Adipocyte (in vitro differentiated cells): ENCODE measurements at places on chromosomes 7 and 10.
A peak's percentile ranks its signal among the peaks of the same experiment; 100 is the strongest.

GRCh38 chr10:102673819-102674511, 29.7 kb downstream of the TRIM8 start:
- DNase-seq = peak; percentile 64

- peak; percentile 68 for DNase-seq
Observed at GRCh38 chr7:17307000-17307399, 8.5 kb downstream of the AHR start.

DNA sequence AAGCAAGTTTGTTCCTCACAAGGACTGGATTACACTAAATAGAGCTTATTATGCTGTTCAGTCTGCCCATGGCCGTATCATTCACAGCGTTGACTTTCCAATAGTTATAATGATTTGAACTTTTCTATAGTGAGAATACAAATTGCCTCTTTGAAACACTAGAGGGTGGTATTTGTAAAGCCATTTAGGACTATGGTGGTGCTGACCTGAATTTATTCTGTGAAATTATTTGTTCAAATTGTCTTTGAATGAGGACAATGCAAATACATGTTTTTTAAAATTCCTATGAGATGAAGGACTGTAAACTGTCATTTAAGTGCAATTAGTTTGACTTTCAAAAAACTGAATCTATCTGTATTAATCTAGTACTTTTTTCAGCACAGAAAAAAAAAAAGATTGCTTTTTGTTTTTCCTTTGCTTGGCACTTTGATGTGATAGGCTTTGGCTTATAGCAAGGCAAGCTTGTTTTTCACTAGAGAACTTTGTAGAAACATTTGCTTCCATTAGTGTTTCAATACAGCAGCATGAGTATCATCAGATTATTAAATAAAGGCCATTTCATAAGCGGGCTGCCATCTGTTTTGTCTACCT, 122.7 kb upstream of the TMEM229A start:
- peak; percentile 56 for DNase-seq

DNA sequence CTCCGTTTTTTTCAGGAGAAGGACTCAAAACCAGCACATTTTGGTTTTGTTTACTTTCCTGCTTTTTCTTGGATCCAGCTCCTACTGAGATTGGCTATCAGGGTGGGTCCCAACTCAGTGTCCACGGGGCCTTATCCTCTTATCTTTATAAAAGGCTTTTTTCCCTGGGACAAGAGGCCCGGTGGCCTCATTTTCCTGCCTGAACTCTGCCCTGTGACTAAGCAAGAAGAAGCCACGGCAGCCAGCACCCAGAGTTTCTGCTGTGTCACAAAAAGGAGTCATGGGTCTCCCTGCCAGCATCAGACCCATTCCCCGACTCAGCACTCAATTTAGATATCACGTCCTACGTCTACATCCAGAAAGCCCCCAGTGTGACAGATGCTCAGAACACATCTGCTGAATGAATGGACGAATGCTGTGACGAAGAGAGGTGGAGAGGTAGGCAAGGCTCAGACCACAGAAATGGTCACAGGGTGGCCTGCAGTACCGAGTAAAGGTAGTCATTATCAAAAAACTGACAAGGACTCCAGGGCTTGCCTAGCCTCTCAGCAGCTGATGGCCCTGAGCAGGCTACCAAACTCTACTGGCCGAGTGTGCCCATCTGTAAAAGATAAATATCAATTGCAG, 16.7 kb downstream of the DLG5 start:
- peak; percentile 66 for DNase-seq

DNA sequence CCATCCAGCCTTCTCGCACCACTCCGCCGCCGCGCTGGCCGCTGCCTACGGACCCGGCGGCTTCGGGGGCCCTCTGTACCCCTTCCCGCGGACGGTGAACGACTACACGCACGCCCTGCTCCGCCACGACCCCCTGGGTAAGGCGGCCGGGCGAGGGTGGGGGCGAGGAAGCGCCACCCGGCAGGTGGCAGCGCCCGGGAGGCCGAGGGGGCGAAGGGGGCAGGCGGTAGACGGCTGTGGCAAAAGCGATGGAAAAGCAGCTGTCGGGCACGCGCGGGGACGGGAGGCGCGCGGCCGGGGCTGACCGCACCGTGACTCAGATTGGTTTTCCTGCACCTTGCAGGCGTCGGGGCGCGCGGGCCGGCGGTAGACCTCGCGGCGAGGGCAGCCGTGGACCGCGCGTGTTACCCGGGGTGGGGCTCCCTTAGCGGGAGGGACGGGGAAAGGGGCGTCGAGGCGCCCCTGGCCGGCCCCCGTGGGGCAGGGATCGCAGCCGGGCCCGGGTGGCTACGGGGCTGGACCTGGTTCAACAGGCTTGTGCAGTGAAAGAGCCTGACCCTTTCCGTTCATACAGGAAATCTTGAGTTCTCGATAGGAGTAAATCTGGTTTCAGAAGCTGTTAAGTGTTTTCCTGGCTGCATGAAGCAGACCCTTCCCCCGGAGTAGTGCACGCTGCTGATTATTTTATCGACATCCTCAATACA, 608 bp downstream of the HHEX start:
- peak; percentile 82 for DNase-seq

DNA sequence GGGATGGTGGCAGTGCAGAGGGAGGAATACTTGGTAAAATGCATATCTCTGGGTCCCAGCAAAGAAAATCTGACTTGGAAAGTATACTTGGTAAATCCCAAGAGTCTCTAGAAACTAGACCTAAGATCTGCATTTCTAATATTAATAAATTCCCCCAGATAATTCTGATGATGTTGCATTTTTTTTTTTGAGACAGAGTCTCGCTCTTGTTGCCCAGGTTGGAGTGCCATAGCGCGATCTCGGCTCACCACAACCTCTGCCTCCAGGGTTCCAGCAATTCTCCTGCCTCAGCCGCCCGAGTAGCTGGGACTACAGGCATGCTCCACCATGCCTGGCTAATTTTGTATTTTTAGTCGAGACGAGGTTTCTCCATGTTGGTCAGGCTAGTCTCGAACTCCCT, 97.9 kb upstream of the ANK3 start:
- no peak for DNase-seq

GRCh38 chr7:25565949-25566348, 337.7 kb upstream of the NPVF start:
- DNase-seq = peak; percentile 86

GRCh38 chr10:132973903-132974241, 31.5 kb upstream of the CFAP46 start:
- no peak for DNase-seq

DNA sequence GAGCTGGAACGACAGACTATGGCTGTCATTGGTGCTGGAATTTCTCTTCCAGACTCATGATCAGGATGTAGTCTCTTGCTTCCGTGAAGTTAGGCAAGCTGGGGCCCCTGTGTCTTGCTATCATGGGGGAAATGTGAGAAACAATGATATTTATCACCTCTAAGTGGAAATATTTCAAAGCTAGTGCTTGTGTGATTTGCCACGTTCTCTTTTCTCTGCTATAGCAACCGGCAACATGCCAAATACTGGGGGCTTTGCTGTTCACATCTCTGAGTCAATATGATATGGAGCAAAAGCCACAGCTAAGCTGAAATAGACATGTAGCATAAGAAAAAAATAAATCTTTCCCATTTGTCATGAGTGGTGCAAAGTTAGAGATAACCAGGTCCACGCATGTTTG, 668.2 kb upstream of the IGFBP3 start:
- no peak for DNase-seq

- DNase-seq = no peak
Observed at GRCh38 chr10:5555021-5555510, 30.3 kb downstream of the CALML3 start.

DNA sequence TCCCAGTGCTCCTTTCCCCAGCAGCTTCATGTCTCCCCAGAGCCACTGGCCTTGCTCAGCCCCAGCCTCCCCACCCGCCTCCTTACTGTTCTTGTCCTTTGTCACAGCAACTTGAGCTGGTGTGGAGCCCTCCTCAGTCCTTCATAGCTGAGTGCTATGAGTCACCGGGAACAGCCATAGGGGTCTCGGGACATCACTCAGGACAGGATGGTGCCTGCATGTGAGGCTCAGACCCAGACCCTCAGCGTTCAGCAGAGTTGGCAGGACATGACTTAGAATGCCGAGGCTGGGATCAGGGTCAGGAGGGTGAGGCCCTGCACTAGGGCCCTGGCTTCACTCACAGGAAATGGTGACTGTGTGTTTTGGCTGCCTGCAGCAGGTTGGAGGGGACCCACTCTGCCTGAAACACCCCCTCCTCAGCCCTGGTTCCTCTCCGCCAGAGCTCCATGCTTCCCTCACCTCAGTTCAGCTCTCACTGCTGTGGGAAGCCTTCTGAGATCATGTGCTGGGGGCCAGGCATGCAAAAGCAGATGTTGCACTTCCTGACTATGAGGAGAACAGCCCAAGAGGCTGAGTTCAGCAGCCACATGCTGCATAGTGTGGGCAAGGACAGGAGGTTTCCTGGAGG, 40.7 kb upstream of the GJD4 start:
- peak; percentile 29 for DNase-seq

- no peak for DNase-seq
Observed at GRCh38 chr7:123417580-123417979, 116.8 kb downstream of the IQUB start.

DNA sequence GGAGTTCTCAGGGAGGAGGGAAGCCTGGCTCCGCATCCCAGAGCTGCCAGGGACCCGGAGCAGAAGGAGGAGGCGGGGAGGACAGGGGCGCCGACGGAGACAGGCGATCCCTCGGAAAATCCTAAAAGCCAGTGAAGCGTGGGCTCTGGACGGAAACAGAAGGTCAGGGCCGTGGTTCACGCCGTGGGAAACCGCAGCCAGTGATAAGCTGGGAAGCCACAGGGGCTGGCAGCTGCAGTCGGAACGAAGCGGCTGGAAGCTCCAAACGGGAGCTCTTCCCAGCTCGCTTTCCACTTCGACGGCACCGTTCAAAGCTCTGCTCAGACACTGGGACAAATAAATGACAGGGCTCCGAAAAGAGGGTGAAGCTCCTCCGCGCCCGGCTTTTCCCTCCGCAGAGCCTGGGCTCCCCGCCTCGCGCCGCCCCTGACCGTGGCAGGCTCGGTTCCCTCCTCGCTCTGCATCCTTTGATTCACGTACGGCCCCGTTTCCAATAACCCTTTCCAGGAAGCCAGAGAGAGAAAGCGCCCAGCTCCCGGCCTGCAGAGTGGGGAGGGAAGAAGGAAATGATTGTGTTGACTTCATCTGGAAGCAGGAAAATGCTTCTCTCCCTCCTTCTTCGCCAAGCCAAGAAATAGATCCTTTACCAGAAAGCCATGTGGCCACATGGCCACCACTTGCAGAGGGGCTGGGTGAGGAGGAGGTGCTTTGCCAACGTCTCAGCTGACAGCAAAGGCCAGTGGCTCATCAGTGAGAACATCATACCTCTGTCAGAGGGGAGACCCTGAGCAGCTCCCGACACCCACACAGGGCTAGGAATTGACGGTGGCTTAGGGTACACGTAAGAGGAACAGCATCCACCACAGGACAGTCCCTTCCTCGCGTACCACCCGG, 57.4 kb downstream of the ADRB1 start:
- peak; percentile 49 for DNase-seq

DNA sequence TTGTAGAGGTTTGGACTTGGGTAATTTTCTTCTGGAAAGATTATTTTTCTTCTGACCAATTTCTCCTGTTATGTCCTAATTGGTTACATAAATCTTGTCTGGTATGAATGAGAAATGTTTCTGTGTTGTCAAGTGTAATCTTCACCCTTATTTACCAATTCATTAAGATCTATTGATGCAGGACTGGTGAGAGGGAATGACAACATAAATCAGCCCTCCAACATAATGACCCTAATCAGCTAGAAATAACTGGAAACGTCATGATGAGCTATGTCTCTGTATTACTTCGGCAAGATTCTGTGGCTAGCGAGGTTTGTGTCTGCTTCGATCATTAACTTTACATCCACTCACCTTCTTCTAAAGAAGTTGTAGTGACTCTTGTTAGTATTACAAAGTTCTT, 3.5 kb downstream of the FOXP2 start:
- DNase-seq = no peak

DNA sequence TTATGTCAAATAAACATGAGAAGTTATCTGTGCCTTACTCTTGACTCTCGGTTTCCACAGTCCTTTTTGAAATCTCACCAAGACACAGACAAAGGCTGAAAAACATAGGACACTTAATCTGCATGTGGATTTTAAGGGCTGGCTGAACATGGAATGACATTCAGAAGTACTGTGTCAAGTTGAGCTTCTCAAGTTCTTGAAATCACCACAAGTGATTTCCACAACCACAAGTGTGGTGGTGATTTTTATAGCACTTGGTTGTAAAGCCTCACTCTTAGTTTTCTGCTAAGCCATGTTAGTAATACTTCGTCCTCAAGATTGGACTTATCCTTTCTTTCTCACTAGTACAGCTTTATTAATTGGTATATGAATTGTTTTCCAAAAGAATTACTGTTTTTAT, 29.6 kb downstream of the FOXP2 start:
- no peak for DNase-seq

DNA sequence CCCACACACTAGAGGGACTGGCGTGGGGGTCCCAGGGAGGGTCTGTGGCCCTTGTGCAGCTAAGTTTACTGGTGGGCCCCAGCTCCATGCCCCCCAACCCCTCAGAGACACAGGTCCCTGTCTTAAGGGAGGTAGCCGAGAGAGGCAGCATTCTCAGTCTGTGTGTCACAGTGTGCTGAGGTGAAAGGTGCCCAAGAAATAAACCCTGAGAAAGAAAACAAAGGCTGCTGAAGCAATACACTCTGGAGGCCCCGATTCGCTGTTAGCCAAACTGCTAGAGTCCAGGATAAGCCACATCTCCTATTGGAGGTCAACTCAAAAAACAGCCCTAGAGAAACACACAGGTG, 28.6 kb upstream of the NDST2 start:
- DNase-seq = no peak

DNA sequence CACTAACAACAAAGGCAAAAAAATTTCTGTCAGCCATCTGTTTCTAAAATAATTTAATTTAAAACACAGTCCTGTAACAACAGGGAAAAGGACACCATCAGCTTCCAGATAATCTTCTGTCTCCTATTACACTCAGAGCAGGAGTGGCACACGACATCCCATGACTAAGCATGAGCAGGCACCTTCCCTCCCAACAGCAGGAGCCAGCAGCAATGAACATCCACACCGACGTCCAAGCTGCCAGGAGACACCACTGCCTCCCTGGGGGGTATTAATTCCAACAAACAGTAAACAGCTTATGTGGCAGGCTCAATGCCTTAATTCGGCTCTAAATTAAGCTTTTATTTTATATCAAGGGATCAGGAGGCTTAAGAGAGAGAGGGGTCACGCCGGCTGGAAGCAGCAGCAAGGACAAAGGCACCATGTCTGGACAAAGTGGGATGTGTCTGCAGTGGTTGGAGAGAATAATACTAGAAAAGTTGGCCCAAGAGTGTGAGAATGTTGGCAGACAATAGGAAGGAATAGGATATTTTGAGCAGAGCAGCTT, 45.7 kb downstream of the KIAA1549 start:
- DNase-seq = peak; percentile 85
